ENCODE measurements at places on chromosomes 5 and 9.

GRCh38 chr5:168885324-168886120 lies 306.4 kb upstream of the PANK3 start:
- DNase-seq, result no peak

- DNase-seq, result peak; percentile 59
These were observed 2.0 kb downstream of the PROB1 start for GRCh38 chr5:139392678-139393496.

- no peak for DNase-seq
These were observed 13.8 kb upstream of the PLEKHG4B start for GRCh38 chr5:77957-78804.

DNA sequence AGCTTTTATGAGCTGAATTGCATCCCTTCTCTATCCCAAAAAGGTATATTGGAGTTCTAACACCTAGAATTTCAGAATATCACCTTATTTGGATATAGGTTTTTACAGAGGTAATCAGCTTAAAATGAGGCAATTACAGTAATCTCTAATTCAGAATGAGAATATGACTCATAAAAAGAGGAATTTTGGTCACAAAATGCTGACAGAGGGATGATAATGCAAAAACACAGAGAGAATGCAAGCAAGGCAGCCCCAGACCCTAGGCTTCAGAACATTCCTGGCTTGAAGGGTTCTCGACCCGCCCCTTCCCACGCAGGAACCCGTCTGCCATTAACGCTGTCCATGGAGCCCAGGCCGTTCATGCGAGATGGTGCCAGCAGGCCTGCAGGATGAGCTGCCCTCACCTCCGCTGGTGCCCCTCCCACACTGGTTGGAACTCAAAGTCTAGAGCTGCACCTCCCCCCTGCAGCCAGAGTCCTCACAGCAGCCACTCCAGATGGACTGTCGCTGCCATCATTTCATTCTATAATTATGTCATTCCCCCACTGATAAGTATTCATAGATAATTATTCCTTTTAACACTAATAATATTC lies 1173.4 kb upstream of the ACO1 start:
- no peak for DNase-seq

DNA sequence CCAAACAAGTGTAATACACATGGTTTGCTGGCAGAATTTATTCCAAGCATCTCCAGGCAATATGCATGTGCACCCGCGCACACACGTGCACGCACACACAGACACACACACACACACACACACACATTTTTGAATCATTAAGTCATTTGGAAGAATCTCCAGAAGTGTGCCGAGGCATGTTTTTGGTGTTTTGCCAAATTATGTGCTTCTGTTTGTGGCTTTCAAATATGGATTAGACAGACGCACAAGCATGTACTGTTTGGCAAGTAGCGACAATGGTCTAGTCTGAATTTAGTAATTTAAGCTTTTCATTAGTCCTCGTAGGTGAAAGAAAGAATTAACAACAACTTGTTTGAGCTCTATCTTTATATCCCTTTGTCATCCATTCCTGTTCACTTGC lies 36.7 kb downstream of the NFIB start:
- DNase-seq, result no peak

GRCh38 chr9:88197781-88198340 lies 59.6 kb upstream of the SPATA31C2 start:
- DNase-seq, result no peak

- no peak for DNase-seq
These were observed 99.4 kb upstream of the HAND1 start for GRCh38 chr5:154577416-154577815.

- no peak for DNase-seq
These were observed 112.7 kb downstream of the NTRK2 start for GRCh38 chr9:84781931-84782866.

GRCh38 chr5:157473383-157474320 lies 13.6 kb downstream of the NIPAL4 start:
- no peak for DNase-seq

GRCh38 chr5:20604992-20605391 lies 617.0 kb upstream of the CDH18 start:
- no peak for DNase-seq

DNA sequence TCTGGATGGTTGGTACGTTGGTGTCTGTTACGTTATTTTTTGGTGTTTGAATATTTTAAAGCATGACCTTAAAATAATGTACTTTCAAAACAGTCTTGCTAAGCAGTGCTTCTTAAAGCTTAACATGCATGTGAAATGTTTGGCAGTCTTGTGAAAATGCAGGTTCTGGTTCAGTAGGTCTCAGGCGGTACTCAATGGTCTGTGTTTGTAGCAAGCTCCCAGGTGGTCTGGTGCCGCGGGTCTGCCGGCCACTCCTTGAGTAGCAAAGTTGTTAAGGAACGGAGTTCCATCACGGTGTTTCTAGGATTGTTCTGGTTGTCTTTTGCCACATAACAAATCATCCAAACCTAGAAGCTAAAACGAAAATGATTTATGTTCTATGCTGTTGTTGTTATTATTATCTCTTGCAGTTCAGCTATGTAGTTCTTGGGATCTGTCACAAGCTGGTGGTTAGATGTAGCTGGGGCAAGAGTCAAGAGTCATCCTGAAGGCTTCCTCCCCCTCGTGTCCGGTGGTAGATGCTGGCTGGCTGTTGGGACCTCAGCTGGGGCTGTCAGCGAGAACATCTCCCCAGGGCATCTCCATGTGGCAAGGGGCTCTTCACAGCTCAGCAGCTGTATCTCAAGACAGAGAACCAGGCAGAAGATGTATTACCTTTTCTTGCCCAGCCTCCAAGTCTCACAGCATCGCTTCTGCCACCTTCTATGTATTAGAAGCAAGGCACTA lies 186.8 kb downstream of the PALM2AKAP2 start:
- no peak for DNase-seq

DNA sequence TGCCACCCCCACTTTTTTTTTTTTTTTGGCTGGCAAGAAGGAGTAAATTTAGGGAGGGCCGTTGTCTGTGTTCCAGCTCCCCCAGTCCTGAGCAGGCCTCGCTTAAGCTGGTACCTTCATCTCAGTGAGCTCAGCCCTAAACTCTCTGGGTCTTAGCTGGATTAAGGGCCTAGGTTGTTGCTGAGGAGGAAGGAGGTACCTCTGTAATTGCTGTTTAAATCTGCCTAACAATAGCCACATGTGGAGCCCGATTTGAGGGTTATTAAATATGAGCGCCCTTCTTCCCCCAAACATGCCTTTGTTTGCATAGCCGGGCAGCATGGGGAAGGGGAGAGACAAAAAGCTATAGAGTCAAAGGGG lies 179.0 kb upstream of the PITX1 start:
- DNase-seq, result no peak

- DNase-seq, result no peak
These were observed 389.1 kb upstream of the WWC1 start for GRCh38 chr5:167902298-167902697.

DNA sequence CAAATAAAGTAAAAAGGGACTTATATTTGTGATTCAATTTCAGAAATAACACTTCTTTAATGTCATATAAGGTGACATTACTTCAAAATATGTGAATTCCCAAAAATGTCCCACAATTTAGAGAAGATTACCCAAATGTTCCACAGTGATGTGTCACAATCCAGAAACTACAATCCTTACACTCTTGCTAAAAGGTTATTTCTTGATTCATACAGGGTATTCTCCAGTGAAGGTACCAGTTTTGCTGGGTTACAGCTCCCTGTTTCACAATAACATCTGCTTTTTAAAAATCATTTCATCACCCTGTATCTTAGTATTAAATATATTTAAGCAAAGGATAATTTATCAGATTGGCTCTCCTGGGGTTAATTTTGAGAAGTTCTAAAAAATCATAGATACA lies 11.0 kb downstream of the FBN2 start:
- no peak for DNase-seq

- DNase-seq, result no peak
These were observed 50.2 kb upstream of the SLC30A5 start for GRCh38 chr5:69043655-69043996.

GRCh38 chr5:93585767-93586385 lies 2.9 kb downstream of the NR2F1 start:
- no peak for DNase-seq

- no peak for DNase-seq
These were observed 779.9 kb upstream of the CDH6 start for GRCh38 chr5:30413540-30413939.
